ENCODE measurements at places on chromosomes 5 and 9.

GRCh38 chr5:139207297-139208000 lies 9.3 kb upstream of the SIL1 start:
- no peak for DNase-seq

GRCh38 chr9:35658968-35659220 lies 802 bp downstream of the CCDC107 start:
- no peak for DNase-seq

- DNase-seq, result no peak
Measured at GRCh38 chr5:664343-664993, 28.7 kb downstream of the TPPP start.

GRCh38 chr9:81492710-81493447 lies 196.5 kb downstream of the TLE1 start:
- DNase-seq, result no peak

DNA sequence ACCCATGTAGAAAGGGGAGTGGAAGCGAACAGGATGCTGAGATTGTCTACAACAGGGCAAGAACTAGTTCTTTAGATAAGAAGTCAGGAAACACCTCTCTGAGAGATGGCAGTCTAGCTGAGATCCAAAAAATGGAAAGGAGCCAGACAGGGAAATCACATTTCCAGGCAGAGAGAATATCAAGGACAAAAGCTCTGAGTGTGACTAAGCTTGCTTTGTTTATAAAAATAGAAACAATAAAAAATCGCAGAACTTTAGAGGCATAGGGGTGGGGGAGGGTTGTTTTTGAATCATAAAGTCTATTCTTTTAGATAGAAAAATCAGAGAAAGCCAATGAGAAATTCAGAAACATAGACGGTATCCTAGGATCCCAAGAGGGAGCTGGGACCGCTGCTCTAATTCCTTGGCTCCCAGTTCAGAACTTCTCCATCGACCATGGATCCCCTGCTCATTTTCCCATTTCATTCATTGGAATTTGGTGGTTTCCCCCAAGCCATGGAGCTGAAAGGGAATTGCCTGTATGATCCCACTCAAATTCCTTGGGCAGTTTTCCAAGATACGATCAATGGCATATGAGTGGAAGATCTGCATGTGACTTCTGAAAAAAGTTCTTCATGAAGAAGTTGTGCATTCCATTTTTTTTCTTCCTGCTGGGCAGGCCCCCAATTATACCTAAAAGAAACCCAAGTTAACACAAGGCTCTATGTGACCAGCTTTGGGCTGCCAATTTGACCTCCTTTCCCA lies 182.0 kb downstream of the GRIA1 start:
- DNase-seq, result no peak

- DNase-seq, result no peak
Measured at GRCh38 chr5:134059758-134060495, 54.6 kb upstream of the TCF7 start.

GRCh38 chr5:170388818-170389549 lies at the start of gene KCNMB1:
KCNMB1 (minus strand) TSS chr5:170389367; CDS start chr5:170385447, 3,920 bp downstream.
- DNase-seq, result no peak

- DNase-seq, result no peak
Measured at GRCh38 chr5:73358366-73358765, 90.2 kb downstream of the FOXD1 start.

- no peak for DNase-seq
Measured at GRCh38 chr5:170114271-170114670, 8.6 kb downstream of the FOXI1 start.

- no peak for DNase-seq
Measured at GRCh38 chr5:135337064-135337463, 62.0 kb downstream of the MACROH2A1 start.

DNA sequence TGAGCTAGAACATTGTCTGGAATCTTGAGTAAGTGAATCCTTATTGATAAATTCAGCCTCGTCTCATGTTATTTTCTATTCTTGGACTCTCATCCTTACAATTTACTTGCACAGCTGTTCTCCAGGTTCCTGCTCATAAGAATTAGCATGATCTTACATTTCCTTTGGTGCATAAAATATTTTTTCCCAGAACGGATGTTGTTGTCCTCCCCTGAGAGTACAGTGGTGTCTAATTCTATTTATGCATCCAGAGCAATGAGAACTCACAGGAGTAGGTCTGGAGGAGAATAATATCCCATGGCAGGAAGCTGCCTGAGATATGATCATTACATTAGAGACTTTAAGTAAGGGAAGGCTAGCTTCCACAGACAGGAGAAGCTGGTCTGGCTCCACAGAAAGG lies 178.4 kb upstream of the MAST4 start:
- DNase-seq, result no peak

GRCh38 chr9:131720330-131720729 lies 19.5 kb downstream of the RAPGEF1 start:
- no peak for DNase-seq

DNA sequence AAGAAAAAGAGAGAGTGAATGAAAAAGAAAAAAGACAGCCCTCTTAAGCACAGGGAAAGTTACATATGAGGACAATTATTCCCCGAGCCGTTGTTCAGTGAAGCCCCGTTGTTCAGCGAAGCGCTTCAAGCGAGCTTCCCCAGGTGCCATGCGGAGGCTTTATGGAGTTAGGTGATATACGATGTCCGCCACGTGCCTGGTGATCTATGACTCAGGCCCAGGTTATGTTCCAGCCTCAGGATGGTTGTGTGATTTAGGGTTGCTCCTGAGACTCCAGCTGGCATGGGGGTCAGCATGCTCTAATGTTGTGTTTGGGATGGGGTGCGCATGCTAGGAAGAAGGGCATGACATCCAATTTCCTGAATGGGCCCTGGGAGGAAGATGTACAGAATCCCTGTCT lies 365.6 kb downstream of the CDK5RAP2 start:
- DNase-seq, result no peak

GRCh38 chr5:153534102-153534501 lies 43.6 kb downstream of the GRIA1 start:
- no peak for DNase-seq

DNA sequence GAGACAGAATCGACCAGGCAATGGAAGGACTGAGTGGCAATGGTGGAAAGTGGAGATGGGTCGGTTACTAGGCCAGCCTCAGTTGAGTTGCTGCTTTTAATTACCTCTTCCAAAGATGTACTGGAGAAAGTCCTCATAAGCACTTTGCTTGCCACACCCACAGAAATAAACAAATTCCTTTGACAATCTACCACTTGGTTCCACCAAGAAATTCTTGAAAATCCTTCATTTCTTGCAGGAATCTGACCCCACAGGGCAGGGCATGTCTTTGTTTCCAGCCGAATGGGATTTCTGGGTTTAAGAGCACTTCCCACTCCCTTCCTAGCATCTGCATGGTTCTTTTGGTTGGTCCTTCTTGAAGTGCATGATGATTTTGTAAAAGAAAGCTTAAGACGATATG lies 54.5 kb downstream of the ADAMTS12 start:
- no peak for DNase-seq
